ENCODE measurements at places on chromosomes 13 and 19.

DNA sequence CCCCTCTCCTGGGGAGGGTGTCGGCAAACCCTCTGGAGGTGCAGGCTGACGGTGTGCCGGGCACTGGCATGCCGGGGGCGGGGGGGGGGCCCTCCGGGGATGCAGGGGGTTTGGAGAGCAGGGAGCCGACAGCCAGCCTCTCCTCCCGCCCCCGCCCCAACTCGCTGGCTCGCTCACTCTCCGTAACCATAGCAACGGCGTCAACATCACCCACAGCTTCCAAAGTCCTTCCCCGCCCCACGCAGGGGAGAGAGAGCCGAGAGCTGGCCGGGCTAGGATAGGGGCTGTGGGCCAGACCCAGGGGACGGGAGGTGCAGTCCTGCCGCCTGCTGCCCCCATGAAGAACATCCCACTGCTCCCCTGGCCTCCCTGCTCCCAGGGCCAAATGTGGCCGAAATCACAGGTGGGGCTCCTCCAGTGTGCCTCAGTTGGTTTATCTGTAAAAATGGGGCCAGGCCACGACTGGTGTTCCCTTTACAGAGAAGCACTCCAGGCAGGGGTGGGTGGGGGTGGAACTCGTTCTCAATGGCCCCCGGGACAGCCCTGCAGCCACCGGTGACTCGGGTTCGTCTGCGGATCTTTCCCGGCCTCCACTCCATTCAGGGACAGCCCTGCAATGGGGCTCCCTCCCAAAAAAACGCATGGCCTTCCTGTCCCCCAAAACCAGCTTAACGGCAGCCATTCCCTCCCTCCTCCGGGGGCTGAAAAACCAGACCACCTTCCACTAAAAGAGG lies 3.2 kb downstream of the KLF16 start:
- DNase-seq, result no peak

DNA sequence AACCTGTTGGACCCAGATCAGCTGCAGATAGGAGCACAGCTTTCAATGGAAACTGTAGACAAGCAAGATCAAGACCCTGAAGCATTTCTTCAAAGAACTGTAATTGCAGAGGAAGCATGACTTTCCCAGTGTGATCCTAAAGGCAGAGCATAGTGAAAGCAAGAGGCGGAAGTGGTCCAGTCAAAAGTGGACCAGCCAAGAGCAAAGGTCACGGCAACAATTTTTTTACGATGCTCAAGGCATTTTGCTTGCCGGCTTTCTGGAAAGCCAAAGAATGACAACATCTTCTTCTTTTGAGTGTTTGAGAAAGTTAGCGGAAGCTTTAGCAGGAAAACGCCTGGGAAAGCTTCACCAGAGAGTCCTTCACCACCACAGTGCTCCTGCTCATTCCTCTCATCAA lies 111.6 kb downstream of the RNF17 start:
- no peak for DNase-seq

- DNase-seq, result no peak
Observed at GRCh38 chr13:50914848-50915247, 5.3 kb downstream of the RNASEH2B start.

GRCh38 chr13:70703755-70704154 lies 595.5 kb upstream of the KLHL1 start:
- no peak for DNase-seq

GRCh38 chr19:10812902-10813404 lies 23.1 kb downstream of the TMED1 start:
- DNase-seq, result peak; percentile 40

Measured in thoracic aorta (tissue), 2 donors.